NCI-H510A (cell line): ENCODE measurements at places on chromosomes 5 and 9.

GRCh38 chr9:79023134-79023580 lies 548.6 kb upstream of the TLE4 start:
- DNase-seq: no peak

GRCh38 chr9:79581794-79582193 lies 10.0 kb downstream of the TLE4 start:
- no peak for DNase-seq

DNA sequence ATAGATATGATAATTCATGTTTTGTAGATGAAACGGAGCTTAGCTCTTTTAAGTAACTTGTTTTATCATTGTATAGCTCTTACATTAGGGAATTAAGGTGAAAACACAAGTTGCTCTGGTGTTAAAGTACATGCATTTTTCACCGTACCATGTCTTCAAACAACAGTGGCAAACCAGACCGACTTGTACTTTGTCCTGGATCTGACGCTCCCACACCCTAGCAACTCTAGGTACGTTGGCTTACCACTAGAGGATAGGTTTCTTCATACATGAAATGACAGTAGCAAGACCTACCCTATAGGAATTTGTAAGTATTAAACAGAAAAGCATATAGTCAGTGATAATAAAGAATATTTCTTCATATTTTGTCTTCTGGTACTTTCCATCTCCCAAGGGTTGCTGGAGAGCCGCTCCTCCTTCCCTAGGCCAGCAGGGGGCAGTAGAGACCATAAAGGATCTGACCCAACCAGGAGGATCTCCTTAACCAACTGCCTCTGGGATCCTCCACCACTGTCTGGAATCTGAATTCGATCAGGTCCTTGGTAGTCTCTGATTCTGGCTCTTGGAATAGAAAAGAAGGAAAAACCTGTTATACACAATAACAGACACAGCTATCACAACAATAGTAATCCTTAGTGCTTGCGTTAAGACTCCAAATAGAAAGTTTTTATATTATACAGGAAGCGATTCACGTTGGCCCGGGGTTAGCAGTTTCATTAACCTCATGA lies 136.7 kb downstream of the CAVIN4 start:
- peak; percentile 25 for DNase-seq

- DNase-seq: no peak
These were observed 21.8 kb downstream of the LHX2 start for GRCh38 chr9:124033348-124033747.

- DNase-seq: no peak
These were observed 48.6 kb downstream of the RGS3 start for GRCh38 chr9:113511856-113512761.

- no peak for DNase-seq
These were observed 13.0 kb downstream of the UBAP2 start for GRCh38 chr9:34035656-34036055.
